Putamen (tissue), 1 donor: ENCODE measurements at places on chromosomes 12 and 14.
A peak's percentile ranks its signal among the peaks of the same experiment; 100 is the strongest.

DNA sequence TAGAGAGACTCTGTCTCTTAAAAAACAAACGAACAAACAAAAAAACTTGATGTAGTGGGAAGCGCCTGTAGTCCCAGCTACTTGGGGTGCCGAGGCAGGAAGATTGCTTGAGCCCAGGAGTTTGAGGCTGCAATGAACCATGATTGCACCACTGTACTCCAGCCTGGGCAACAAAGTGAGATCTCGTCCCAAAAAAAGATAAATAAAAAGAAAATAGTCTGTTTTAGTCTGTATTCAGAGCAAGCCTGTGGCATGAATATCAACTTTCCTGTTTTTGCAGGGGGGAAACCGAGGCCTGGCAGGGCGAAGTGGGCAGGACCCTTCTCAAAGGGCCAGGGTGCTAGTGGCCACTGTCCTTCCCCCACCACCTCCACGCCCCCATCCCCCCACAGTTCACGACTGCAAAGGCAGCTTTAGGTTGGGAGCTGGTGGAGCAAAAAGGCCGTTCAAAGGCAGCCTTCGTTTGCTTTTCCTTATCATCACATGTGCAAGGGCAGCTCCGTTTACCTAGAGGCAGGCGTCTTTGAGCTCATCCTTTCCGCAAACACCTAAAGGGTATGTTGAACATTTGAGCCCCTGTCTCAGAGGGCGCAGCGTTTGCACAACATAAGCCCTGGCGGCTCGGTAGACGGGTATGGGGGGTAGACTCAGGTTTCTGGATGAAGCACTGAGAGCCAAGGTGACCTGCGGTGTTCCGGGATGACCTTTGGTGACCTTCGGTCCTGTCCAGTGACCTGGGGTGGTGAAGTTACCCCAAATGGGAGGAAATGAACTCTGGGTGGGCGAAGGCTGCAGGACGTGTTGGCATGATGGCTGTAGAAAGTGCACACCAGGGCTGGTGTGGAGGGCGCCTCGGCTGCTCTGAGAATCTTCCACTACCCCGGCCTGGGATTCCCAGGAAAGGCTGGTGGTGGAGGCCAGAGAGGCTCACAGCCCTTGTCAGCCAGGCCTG lies 8.7 kb upstream of the MEG3 start:
- no peak for DNase-seq

DNA sequence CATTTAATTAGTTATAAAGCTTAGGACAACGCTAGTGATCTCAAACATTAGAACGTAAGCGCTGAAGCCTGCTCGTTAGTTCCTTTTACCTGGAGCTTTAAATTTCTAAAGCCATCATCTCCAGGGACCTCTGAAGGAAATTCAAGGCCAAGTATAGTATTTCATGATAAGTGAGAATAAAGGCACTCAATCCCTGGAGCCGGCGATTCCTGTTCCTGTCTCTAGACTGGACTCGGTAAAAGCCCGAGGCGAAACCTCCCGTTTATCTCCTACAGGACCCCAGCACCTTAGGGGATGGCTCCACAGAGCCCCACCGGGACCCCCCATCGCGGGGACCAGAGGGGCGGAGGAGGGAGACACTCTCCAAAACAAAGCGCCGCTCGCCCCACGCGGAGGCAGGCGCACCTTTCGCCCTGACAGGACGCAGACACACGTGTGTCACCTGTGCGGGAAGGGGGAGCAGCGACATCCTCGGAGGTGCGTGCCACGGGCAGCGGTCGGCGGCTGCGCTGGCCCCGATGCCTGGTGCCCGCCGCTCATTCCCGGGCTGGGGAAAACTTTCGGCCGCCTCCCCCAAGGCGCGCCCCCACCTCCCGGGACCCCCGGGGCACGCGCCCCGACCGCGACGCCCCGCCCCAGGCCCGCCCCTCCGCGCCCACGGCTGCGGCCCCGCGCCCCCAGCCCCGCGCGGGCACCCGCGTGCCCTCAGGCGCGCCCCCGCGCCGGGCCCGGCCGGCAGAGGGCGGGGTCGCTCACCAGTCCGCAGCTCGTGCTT lies 678 bp downstream of the RPS6KA5 start:
- DNase-seq = no peak

GRCh38 chr12:49121047-49121696 lies 10.0 kb downstream of the TUBA1B start:
- peak; percentile 50 for DNase-seq

GRCh38 chr12:5396541-5396940 lies 35.4 kb upstream of the NTF3 start:
- DNase-seq = no peak

- no peak for DNase-seq
Observed at GRCh38 chr12:46197883-46198282, 71.0 kb downstream of the SLC38A1 start.

DNA sequence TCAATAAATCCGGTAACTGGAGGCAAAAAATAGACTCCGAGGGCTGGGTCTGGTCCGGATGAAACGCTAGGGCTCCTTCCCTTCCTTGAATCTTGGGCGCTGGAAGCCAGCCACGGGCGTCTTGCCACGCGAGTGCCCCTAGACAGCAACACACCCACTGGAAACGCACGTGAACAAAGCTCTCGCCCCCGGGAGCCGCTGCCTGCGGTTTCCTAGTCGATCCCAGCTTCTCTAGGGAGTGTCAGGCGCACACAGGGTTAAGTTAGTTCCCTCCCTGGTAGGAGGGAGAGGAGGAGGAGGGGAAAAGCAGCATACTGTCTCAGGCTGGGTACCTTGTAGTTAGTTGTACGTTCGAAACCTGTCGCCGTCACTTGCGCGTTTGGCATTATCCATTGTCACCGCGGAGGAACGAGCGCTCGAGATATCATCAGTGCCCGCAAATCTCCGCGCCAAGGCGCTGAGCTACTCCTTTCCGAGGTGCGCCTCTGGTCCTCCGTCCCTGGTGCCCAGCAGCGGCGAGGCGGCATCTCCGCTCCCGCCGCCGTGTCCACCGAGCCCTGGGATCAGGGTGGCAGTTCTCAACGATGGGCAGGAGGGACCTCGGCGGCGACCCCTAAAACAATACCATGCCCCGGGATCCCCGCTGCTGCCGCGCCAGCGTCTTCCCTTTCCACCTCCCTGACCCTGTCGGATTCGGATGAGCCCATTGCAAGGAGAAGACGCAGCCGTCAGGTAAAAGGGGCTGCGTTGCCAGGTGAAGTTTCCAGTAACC lies at the start of gene FLRT2:
Gene FLRT2 (plus strand): TSS at position 342 of the 772 bp plus-strand sequence. CDS start 91,371 bp downstream, outside the sequence.
- peak; percentile 58 for DNase-seq

- DNase-seq = no peak
Observed at GRCh38 chr14:76065519-76065918, 80.0 kb downstream of the IFT43 start.

DNA sequence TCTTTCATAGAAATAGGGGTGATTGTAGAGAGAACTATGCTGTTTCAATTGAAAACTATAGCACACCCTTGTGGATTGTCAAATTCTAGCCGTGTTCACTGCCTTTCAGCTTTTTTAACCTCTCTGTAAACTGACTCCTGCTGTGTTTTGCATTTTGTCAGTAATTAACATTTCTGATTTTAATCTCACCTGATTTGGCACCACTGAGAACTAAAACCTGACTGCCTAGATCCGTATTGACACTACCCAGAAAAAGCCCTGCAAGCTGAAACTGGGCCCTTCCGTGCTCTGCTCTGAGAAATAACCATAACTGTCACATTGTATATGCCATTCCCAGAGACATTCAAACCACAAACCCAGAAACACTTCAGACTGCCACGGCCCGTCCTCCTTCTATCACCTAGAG lies 26.6 kb upstream of the ETV6 start:
- DNase-seq = no peak

GRCh38 chr12:53644133-53644532 lies 18.0 kb upstream of the ATF7 start:
- no peak for DNase-seq

DNA sequence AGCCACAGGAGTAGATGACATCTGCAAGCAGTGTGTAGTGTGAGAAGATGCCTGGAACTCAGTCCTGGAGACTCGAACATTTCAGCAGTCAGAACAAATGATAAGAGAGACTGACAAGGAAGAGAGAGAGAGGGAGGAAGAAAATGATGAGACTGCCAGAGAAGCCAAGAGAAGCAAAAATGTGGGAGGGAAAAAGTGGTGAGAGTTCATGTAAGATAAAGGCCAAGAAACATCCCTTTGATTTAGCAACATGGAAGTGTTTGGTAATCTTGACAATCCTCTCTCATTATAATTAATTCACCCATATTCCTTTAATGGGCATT lies 42.6 kb downstream of the LIMA1 start:
- DNase-seq = no peak
